HT1080 (cell line): ENCODE measurements at places on chromosomes 7 and 10.

- DNase-seq: no peak
Measured at GRCh38 chr10:101902032-101902819, 58.6 kb upstream of the KCNIP2 start.

GRCh38 chr10:17161775-17162174, 32.2 kb upstream of the CUBN start:
- no peak for DNase-seq

- DNase-seq: peak; percentile 40
Measured at GRCh38 chr7:20064974-20065862, 152.0 kb downstream of the MACC1 start.

DNA sequence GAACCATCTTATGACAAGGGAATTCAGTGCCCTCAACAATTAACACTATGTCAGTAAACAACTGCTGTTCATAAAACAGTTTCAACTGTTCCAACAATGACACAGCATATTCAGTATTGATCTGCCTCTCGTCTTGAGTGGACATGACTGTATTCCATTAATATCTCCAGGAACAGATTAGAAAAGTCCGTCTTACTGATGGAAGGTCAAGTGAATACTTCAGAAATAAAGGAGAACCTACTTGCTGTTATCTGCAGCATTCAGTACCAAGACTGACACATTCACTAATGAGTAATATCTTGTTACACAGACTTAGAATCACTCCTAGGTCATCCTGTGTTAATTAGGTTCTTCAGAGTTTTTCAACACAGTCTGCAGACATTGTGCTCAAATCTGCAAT, 12.1 kb downstream of the KBTBD2 start:
- DNase-seq: no peak

DNA sequence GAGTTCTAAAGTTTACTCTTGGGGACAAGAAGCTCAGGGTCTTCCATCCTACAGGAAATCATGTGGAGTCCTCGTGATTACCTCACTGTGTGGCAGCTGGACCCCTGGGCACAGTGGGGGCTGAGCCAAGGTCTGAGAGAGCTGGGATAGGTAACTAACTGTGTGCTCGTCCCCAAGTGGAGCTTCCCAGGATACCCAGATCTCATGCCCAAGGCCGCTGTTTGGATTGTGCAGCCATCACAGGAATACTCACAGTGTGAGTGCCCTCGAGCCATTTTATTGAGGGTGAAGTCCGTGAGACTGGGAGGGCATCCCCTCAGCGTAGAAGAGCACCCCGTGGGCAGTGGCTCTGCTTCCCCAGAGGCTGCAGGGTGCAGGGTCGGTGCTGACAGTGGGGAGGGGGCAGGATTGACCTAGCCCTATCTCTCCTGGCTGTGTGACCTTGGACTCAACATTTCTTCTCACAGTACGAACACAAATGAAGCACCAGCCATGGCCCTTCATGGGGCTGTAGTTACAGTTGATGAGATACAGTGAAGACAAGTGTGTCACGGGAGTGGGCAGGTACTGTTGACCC, 69.6 kb upstream of the LEP start:
- DNase-seq: no peak

DNA sequence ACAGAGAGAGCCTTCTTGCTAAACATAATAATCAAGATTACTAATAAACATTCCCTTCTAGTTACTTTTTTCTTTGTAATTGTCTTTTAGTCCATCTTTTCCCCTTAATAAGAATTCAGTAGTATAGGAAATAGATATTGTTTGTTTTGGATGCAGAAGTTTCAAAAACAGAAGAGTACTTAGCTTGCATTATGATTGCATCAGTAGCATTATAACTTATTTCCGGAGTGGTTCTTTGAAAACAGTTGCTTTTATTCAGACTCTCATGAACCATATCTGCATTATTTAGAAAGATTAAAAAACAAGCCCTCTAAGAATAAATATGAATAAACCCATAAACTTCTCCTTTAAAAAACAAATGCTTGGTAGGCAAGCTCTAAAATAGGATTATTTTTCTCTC, 34.0 kb upstream of the DKK1 start:
- DNase-seq: no peak

GRCh38 chr7:43110791-43111535, 1.5 kb upstream of the HECW1 start:
- no peak for DNase-seq

- DNase-seq: peak; percentile 55
Measured at GRCh38 chr10:25725917-25726716, 207.9 kb upstream of the MYO3A start.

DNA sequence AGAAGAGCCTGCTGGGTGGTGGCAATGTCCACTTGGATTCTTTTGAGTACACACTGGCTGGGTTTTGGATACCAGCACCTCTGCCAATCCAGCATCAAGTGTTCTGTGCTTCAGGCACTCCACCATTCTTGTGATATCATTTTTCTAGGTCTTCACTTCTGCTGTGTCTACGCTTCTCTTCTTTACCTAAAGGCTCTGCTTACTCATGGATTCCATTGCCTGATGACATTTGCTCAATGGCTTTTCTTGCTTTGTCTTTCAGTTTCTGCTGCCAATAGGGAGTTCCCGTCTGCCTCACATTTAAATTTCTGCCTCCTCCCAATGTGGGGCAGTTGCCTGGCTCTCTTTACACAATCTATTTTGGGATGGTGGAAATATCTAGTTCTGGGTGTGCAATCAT, 12.7 kb upstream of the PAPSS2 start:
- no peak for DNase-seq

GRCh38 chr7:139105484-139105883, 4.0 kb downstream of the ZC3HAV1 start:
- DNase-seq: no peak

GRCh38 chr10:97889461-97890265, 40.0 kb downstream of the GOLGA7B start:
- DNase-seq: peak; percentile 87

DNA sequence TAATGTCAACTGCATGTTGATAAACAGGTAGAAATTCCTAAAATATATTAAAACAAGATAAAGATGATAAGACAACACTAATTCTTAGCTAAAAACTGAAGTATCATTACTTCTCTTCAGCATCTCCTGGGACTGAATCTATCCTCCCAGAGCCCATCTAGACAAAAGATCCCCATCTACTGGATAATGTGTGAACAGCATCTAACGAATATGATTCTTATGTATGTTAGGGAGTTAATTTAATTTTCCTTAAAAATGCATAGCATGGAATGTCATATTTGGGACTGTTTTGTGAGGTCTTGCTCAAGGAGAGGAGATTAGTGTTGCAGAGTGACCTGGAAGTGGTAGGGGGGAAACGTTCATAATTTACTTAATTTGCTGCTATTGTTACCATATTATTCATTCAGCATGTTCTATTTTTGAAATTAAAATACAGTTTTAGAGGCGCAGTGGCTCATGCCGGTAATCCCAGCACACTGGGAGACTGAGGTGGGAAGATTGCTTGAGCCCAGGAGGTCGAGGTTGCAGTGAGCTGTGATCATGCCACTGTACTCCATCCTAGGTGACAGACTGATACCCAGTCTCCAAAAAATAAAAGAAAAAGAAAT, 305.1 kb upstream of the CSTF2T start:
- peak; percentile 36 for DNase-seq

GRCh38 chr10:74760086-74760979, 66.1 kb upstream of the KAT6B start:
- DNase-seq: no peak

- DNase-seq: no peak
Measured at GRCh38 chr7:2107386-2108070, 125.2 kb downstream of the MAD1L1 start.
